ENCODE measurements at places on chromosomes 3 and 15.

DNA sequence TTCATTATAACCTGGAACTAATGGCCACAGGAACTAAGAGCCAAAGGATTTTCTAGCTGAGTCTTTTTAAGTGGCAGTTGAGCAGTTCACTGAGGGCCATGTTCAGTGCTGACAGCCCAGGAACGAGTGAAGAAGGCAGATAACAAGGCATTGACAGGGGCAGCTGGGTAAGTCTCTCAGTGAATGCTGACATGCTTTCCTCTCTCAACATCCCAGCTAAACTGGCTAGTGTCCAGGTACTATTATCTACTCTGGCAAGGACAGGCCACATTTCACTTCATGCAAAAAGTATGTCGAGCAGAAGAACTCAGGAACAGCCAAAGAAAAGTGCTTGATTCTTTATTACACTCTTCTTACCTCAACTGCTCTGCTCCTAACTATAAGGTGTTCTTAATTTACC lies 515.9 kb downstream of the NLGN1 start:
- no peak for DNase-seq

DNA sequence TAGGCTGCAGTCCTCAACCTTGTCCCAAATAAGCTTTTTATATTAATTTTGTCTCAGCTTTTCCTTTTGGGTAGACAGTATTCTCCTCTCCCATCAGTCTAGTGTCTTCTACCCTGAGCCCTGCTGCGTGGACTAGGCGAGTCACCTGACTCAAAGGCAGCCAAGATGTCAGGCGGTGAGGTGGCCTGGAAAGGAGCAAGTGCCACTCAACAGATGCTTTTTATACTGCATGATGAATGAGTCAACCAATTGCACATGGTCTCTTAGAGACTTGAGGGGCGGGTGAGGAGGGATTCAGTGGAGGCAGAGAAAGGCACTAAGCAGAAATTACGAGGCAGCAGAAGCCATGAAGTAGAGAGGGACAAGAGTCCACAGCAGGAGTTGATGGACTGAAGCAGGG lies 95.9 kb downstream of the FRMD4B start:
- DNase-seq: no peak

DNA sequence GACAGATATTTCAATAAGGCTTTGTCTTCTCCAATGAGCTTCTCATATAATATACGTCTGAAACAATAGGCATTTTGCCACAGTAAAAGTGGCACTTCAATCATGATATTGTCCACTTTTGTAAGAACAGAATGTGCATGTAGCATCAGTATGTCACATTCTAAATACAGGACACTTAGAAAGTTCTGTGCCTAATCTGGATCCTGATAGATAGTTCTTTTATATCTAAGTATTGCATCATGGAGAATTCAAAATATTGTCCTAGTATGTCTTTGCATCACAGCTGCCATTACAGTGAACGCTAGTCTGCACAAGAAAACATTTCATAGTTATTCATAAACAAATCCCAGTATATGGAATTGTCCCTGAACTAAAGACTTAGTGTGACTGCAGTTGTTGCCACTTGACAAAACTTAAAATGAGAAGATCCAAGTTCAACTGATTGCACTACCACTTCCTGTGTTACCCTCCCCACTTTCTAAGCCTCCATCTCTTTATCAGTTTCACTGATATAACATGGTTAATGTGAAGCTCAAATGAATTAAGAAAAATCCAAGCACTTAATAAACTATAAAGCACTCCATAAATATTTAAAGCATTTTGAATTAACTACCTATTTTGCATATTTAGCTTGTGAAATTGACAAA lies 19.6 kb downstream of the LRRFIP2 start:
- DNase-seq: no peak

DNA sequence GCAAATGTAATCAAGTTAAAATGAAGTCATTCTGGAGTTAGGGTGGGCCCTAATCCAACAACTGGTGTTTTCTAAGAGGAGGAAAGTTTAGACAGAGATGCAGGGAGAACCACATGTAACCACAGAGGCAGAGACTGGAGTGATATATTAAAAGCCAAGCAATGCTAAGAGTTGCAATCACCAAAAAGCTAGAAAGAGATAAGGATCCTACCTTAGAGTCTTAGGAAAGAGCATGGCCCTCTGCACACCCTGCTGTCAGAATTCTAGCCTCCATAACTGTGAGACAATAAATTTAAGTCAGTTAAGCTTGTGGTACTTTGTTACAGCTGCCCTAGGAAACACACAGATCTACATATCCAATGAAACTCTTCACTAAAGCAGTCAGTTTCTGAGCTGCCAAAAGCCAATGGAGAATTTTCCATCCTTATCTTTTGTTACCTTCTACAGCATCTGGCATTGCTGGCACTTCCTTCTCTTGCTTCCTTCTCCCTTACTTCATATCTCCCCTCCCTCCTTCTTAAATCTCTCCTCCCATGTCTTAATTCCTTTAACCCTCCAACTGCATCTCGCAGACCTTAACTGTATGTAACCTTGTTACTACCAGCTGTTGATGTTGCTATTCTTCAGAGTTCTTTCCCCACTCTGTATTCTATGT lies 11.2 kb downstream of the DCBLD2 start:
- DNase-seq: no peak

DNA sequence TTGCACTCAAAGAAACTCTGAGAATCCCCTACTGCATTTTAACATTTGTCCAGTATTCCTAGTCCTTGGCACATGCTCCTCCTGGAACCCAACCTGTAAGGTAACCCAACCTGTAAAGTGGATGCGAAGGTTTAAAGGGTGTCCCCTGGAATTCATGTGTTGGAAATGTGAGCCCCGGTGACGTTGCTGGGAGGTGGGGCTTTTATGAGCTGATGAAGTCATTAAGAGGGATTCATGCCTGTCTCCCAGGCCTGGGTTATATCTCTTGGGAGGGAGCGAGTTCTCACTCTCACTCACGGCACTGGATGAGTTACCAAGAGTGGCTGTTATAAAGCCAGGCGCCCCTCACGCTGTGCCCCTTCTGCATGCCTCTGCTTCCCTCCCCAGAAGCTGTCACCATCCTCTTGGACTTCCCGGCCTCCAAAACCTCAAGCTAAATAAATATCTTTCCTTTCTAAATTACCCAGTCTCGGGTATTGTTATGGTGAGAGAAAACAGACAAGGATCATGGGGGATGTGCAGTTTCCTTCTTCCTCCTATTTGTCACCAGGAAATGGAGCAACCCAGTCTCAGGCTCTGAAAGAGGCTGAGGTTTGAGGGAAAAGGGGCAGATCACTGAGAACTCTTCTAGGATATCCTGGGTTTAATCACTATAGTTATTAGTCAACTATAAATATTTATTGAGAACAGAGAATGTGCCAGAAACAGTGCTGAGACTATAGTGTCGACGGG lies 7.6 kb downstream of the XXYLT1 start:
- DNase-seq: no peak

GRCh38 chr3:31810991-31811433 lies 170.1 kb downstream of the OSBPL10 start:
- DNase-seq: no peak

GRCh38 chr15:70017801-70018200 lies 79.9 kb downstream of the TLE3 start:
- DNase-seq: no peak

DNA sequence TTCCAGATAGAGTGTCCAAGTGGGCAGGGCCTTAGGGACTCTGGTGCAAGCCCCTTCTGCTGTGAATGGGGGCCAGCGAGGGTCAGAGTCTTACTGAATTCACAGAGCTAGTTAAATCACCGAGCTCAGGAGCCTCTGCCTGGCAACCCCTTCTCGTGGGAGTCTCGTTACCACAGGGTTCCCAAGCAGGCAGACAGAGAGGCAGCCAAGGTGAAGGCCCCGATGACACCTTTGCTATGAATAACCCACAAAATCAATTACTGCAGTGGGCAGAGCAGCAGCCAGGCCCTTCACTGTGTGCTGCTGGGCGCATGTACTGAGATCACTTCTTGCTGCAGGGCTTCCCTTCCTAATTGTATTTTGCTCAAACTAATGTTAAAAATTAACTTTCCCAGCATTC lies 56.9 kb downstream of the SPSB4 start:
- DNase-seq: no peak

GRCh38 chr3:72453706-72454105 lies 394.5 kb downstream of the SHQ1 start:
- no peak for DNase-seq

DNA sequence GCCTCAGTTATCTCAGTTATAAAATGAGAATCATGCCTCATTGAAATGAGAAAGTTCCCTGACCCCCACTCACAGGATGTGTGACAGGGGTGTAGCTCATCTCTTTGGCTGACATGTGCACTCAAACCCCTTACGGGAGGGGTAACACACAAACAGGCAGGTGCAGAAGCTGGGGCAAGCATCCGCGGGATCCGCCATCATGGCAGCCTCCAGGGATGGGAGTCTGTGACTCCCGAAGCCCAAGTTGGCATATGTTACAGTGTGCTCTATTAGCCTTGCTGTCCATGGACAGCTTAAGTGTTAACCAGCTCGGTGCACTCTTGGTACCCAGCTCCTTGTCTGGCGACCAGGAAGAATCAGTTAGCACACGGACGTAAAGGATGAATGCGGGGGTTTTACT lies 822.7 kb upstream of the SEMA6D start:
- DNase-seq: no peak

- no peak for DNase-seq
Observed at GRCh38 chr3:190265126-190265525, 57.1 kb downstream of the CLDN1 start.

DNA sequence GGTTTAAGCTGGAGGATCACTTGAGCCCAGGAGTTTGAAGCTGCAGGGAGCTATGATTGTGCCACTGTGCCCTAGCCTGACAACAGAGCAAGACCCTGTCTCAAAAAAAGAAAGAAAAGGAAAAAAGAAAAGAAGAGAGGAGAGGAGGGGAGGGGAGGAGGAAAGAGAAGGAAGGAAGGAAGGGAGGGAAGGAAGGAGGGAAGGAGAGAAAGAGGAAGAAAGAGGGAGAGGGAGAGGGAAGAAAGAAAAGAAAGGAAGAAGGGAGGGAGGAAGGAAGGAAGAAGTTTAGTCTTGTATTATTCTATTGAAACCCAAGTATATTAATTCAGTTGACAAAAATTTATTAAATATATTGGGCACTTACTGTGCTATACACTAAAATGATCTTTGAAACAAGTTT lies 11.5 kb downstream of the GOLM2 start:
- DNase-seq: no peak

DNA sequence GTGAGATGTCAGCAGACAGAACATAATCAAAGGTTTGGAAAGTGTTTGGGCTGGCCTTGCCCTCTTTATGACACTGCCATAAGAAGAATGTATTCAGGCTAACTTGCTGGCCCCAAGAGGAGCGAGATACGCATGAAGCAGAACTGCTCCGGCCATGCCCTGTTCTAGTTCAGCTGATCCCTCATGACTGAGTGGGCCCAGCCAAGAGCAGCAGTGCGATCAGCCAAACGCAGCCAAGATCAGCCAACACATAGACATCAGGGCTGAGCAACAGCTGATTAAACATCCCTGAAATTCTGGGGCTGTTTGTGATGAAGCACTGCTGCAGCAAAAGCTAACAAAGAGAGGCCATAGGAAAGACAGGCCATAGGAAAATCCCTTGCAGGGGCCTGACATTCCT lies 24.1 kb downstream of the POMGNT2 start:
- no peak for DNase-seq

DNA sequence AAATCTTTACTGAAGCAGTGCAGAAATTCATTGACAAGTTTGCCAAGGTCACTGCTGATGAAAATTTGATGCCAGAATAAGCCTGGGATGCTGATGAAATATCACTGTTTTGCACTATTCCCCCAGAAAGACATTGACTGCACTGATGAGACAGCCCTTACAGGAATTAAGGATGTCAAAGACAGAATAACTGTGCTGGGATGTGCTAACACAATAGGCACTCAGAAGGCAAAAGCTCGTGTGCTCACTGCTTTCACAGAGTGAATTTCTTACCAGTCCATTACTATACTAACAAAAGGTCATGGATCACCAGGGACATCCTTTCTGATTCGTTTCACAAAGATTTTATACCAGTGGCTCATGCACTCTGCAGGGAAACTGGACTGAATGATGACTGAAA lies 69.4 kb downstream of the MCF2L2 start:
- DNase-seq: no peak

GRCh38 chr3:159057621-159058020 lies 255.8 kb downstream of the MFSD1 start:
- no peak for DNase-seq

- no peak for DNase-seq
Observed at GRCh38 chr3:87073496-87074145, 82.7 kb upstream of the VGLL3 start.

DNA sequence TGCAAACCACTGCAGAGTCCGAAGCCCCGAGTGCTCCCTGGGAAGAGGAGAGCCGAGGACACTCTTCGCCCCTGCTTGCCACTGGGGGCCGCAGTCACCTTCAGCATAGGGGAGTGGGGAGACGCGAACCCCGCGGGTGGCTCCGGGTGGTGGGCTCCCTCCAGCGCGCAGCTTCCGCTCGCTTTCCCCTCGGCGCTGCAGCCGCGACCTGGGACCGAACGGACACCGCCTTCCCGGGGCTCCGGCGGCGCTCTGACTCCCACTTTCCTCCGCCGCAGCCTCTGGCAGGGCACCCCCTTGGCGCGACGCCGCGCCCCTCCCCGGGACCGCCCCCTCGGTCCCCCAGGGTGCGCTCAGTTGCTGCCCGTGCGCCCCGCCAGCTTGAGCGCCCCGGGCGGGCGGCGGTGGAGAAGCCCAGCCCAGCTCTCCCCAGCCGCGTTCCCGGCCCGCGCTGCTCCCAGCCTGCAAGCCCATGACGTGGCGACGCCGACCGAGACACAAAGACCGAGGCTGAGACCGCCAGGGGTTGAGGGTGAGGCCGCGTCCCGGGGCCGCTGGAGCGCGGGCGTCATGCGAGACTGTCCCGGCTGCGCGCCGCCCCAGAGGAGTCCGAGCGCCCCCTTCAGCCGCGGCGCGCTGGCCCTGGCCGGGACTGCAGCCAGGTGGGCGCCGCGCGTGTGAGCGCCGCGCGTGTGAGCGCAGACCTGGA lies at the start of gene MINAR1:
Gene MINAR1 (plus strand): TSS at position 701 of the 709 bp plus-strand sequence. CDS start 23,812 bp downstream, outside the sequence.
- no peak for DNase-seq

DNA sequence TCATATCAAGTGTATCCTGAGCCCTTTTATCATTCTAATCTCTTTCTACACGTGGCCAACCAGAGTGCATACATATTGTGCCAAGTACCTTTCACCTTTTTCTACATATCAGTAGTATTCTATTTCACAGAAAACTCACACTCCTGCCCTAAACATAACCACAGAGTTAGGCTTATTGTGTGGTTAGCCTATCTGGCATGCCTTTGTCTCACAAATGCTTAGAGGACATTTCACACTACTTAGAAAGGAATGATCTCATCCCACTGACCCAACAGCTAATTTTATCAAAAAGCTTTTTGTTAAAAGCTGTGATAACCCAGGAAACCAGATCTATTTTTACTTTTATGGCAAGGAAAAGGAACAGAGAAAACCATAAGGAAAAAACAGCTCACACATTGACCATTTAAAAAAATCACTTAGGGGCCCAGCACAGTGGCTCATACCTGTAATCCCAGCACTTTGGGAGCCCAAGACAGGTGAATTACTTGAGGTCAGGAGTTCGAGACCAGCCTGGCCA lies 17.8 kb upstream of the MAP4 start:
- DNase-seq: no peak

Measured in activated CD4-positive, CD25-positive, alpha-beta regulatory T cell (primary cell).